ENCODE measurements at places on chromosomes 6 and 20.
A peak's percentile ranks its signal among the peaks of the same experiment; 100 is the strongest.

DNA sequence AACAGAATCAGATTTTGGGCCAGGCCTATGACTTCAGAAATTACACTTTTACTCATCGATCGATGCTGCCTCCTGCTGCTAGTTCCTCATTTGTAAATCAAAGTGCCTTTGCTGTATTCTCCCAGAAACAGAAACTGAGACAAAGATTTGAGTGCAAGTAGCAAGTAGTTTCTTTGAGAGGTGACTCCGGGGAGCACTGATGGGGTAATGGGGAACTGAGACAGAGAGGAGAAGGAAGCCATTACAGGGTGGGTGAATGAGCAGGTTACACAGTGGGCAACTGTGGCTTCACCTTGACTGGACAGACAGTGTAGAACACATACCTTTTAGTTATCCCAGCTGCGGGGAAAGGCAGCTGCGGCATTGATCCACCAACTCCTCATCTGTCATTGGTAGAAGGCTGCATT, 9.7 kb upstream of the CD40 start:
- DNase-seq = no peak

- no peak for DNase-seq
Measured at GRCh38 chr6:6700407-6701270, 112.1 kb downstream of the LY86 start.

DNA sequence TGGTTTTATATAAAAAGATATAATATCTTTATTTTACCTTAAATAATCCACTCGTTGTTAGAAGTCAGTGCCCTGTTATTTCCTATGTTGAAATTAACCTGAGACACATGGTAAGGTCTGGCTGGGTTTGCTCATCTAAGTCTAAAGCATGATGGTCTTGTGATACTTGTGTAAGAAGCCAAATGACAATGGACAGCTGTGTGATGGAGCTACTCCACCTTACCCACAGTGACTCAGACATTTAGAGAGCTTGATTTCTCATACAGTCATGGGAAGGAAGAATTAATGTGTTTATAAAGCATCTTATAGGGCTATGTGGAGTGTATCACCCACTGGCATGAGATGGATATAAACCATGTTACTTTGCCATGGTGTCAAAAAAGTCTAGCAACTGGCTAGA, 11.7 kb downstream of the CTCFL start:
- peak; percentile 9 for DNase-seq

DNA sequence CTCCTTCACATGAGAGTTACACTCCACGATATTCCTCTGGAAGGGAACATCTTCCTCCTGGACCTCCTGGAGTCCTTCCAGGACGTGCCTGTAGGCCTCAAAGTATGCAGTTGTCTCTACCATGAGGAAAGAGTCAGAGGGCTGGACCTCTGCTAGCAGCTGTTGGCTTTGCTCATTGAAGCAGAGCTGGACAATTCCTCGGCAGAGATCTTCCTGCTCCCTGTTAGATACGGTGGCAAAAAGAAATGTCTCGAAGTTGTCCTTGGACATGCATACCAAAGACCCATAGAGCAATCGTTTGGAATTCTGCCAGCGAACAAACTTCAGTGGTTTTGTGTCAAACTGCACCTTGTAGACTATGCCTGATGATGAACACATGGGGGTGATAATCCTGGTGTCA, 7.7 kb downstream of the ZNFX1 start:
- DNase-seq = peak; percentile 63

GRCh38 chr6:157921685-157922367, 59.8 kb upstream of the SYNJ2 start:
- DNase-seq = peak; percentile 76

DNA sequence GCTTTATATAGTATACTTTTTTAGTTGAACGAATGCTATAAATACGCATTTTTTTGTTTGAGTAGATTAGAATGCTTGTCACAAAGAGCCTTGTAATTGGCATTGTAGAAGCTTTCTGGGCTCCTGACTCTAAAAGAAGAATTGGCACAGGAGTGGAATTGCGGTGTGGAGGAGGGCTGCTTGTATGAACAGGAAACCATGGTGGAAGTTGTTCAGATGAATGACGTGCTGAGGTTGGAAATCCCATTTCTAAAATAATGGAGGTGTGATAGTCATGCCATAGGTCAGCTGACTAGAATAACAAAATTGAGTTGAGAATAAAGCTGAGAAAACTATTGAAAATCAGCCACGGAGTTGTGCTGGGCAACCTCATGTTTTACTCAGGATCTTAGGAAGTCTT, 174.9 kb downstream of the QKI start:
- DNase-seq = no peak

DNA sequence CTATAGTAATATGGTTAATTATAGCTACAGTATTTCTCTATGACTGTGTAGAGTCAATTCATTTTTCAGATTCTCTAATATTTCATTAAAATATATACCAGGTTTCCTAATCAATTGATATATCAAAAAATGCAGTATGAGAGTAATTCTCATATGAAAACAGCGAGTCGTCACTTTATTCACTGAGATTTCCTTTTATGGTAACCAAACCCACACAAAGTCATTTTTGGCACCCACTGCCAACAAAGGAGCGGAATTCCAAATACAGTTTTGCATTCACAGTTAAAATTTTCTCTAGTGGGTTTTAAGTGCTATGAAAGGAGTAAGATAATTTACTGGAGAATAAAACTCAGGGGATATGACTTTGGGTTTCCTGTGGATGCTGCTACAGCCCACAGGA, 163.8 kb downstream of the HIVEP2 start:
- no peak for DNase-seq

DNA sequence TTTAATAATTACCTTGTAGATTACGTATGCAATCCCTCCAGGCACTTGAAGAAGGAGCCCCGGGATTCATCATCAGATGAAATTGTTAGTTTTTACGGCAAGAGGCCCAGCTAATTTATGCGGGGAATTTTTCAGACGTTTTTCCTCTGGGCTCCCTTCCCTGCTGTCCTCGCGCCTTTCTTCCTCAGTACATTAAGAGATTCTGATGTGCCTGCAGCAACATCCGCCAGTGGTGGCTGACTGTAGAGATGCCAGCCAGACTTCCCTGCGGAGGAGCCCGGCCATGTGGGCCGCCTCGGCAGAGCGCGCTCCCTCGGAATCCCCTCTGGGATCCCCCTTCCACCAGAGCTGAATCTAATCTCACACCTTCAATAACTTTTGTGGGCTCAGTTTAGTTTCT, 46.4 kb upstream of the POU3F2 start:
- DNase-seq = no peak

DNA sequence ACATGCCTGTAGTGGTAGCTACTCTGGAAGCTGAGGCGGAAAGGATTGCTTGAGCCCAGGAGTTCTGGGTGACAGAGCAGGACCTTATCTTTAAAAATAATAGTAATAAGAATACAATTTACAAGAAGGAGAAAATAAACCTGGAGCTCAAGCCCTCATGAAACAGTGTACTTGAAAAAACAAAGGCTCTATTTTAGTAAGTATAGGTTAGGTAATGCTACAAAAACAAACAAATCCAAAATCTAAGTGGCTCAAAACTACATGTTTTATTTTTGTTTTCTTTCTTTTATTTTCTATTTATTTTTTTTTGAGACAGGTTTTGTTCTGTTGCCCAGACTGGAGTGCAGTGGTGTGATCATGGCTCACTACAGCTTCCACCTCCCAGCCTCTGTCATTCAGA, 57.6 kb upstream of the SLC23A2 start:
- no peak for DNase-seq

DNA sequence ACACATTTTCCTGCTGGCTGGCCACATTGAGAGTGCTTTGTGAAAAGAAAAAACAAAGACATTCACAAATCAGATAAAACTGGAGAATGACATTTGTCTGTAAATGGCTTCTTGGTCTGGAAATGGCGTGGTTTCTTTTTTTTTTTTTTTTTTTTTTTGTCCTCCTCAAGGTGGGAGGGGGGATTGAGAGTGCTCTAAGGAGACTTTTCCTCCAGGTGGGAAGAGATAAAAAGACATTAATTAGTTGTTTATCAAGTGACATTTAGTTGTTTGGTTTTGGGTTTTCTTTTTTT, 40.4 kb downstream of the GNAS start:
- DNase-seq = no peak

DNA sequence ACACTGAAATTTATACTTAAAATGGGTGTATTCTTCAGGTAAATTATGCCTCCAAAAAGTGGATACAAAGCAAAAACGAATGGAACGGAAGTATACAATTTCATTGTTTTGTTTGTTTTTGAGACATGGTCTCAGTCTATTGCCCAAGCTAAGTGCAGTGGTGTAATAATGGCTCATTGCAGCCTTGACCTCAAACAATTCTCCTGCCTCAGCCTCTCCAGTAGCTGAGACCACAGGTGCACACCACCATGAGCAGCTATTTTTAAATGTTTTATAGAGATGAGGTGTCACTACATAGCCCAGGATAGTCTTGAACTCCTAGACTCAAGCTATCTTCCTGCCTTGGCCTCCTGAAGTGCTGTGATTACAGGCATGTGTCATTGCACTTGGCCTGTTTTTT, 122.2 kb downstream of the MAN1A1 start:
- DNase-seq = no peak

DNA sequence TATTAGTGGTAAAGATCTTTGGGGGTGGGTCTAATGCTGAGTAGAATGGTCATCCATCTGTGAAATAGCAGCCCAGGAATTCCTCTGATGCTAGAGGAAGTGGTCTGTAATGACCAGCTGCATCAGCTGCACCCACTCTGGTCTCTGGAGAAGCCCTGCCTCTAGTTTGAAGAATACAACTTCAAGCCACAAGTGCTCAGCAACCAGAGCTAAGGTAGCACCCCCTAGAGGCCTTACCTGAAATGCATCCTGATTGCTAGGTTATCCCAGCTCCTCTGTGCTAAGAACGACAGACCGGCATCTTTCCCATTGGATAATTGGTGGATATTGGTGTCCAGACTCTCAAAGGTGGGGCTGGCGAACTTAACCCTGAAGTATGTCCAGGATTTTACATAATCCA, 58.2 kb downstream of the DNAH8 start:
- no peak for DNase-seq

DNA sequence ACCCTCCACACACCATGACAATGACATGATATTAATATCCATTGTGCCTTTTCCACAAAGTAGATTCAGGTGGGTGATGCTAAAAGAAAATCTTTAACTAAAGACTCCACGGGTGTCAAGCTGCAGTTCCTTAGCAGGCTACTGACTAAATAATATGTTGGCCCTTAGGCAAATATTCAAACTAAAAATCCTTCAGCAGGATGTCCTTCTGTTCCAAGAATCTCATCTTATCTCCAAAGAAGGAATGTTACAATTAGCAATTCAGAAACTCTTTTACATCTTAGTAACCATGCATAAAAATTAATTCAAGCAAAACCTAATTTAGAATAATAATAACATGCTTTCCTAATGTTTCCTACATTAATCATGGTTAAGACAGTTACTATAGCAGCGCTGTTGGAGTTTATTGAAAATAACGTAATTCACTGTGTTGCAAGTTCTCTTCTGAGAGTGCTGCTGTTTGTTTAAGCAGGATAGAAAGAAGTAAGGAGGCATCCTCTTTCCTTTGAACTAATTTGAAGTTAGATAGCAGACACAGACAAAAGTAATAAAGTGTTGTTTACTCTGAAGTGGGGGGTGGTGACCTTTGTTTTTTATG, 414.8 kb upstream of the CDH4 start:
- no peak for DNase-seq

- peak; percentile 86 for DNase-seq
Measured at GRCh38 chr20:37384683-37385174, 38.8 kb downstream of the SRC start.

DNA sequence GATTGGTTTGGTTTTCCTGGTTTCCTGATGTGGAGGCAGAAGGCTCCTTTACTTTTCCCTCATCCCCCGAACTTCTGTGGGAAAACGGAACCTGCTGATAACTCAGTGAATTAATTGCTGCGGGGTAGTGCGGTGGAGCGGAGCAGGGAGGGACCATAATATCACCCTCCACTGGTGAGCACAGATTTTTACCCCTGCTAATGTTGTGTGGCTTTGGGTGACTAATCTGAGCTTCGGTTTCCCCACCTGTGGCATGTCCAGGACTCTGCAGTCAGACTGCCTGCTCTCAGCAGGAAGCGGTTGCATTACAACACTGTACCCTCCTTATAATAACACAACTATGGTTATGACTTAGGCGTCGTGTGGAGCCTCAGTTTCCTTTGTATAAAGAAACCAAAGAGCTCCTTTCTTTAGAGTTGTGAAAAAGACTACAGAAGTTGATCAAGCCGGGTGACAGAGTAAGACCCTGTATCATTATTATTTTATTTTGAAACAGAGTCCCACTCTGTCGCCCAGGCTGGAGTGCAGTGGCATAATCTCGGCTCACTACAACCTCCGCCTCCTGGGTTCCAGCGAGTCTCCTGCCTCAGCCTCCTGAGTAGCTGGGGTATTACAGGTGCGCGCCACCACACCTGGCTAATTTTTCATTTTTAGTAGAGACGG, 2.2 kb upstream of the ID1 start:
- peak; percentile 73 for DNase-seq

DNA sequence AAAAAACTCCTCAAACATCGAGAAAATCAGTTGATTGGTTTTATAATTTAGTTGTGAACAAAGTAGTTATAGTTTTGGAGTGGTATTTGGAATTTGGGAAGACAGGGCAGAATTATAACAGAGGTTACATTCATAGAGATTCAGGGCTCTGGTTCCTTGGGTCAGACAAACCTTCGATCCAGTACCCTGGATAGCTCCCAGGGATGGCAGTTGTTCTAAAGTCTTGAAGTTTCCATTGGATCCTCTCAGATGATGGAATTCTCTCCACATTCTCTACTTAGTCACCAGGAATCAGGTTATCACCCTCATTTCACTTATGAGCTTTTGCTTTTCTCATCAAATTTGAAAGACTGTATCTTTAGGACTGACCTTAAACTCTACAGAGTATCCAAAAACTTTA, 285.1 kb downstream of the CENPW start:
- peak; percentile 62 for DNase-seq

GRCh38 chr6:107214655-107215054, 99.3 kb upstream of the BEND3 start:
- DNase-seq = no peak

- DNase-seq = no peak
Measured at GRCh38 chr6:160457823-160458222, 109.6 kb downstream of the SLC22A3 start.

GRCh38 chr6:71197780-71198179, 90.8 kb upstream of the OGFRL1 start:
- peak; percentile 50 for DNase-seq
